RWPE2 (cell line): ENCODE measurements at places on chromosomes 12 and 14.
A peak's percentile ranks its signal among the peaks of the same experiment; 100 is the strongest.

- DNase-seq, result no peak
Measured at GRCh38 chr12:116142936-116143898, 134.3 kb downstream of the MED13L start.

DNA sequence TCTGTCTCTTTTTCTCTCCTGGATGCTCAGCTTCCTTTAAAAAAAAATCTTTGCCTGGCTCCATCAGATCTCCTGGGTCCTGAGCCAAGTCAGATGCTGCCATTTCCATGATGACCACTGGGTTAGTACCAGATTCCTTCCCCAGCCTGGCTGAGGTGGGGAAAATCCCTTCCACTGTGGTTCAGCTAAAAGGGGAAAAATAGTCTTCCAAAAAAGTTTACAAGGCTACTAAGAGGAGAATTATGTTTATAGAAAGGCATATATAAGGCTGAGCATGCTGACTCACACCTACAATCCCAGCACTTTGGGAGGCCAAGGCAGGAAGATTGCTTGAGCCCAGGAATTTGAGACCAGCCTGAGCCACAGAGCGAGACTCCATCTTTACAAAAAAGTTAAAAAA lies 28.4 kb upstream of the GAS2L3 start:
- DNase-seq, result no peak

GRCh38 chr12:95473231-95473883 lies 595 bp upstream of the METAP2 start:
- DNase-seq, result no peak

DNA sequence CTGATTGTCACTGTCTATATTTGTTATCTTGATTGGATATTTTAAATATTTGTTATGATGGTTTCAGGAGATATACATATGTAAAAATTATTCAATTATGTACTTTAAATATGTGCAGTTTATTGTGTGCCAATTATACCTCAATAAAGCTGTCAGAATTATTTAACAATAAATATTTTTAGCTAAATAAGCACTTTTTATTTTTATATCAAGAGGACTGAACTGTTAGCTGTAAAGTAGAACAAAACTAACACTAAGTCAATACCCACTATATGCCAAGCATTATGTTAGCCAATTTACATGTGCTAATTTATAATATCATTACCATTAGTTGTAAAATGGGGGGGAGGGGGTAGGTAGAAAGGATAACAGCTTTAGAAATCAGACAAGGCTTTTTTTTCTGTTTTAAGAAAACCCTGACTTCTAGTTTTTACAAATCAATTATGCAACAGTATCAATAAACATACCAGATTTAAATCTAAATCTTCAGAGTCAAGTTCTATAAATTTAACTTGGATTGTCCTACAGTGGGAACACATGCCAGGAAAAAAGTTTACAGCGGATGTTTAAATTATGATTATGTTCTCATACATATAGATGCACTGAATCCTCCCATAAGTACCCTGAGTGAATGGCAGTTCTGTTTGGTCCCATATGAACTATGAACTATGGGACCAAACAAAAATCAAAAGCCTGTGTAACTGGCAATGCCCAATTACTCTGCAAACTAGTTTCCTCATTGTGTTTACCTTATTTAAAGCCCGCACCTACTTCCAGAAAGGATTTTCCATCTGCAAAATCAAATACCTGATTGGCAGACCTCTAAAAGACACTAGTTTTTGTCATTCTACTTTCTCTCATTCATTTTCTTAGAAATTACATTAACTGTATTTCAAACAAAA lies 2.8 kb downstream of the RALGAPA1 start:
- no peak for DNase-seq

- DNase-seq, result no peak
Measured at GRCh38 chr12:110005319-110005973, 6.2 kb downstream of the ANKRD13A start.

GRCh38 chr14:31251028-31251958 lies 43.7 kb upstream of the HECTD1 start:
- DNase-seq, result no peak

GRCh38 chr12:3330976-3331510 lies 160.0 kb upstream of the PRMT8 start:
- DNase-seq, result no peak

DNA sequence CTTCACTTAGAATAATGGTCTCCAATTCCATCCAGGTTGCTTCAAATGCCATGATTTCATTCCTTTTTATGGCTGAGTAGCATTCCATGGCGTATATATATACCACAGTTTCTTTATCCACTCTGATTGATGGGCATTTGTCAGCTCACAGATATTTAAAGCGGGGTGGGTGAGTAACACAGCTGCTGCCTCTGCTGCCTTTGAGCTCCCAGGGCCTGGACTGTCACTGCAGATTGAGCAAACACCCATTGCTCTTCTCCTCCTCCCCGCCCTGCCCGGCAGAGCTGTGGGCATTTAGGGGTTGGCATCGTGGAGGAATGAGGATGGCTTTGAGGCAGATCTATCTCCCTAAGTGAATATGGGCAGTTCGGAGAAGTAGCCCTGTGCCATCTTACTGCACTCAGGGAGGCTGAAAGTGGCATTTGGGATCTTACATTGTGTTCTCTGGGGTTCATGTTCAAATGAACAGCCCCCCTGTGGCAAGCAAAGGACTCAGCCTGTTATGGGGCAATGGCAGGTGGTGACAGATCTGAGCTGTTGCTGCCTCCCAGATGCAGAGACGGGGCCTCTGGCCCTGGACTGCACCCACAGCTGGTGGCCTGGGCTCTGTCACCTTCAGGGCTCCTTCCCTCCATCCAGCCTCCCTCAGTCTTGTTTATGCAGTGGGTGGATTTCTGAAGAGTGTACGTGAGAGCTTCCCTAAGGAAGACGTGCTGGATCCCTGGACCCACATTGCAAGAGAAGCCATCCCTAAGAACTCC lies 4.9 kb downstream of the RFLNA start:
- DNase-seq, result peak; percentile 29

GRCh38 chr14:62123961-62124360 lies 361.7 kb downstream of the SNAPC1 start:
- no peak for DNase-seq

DNA sequence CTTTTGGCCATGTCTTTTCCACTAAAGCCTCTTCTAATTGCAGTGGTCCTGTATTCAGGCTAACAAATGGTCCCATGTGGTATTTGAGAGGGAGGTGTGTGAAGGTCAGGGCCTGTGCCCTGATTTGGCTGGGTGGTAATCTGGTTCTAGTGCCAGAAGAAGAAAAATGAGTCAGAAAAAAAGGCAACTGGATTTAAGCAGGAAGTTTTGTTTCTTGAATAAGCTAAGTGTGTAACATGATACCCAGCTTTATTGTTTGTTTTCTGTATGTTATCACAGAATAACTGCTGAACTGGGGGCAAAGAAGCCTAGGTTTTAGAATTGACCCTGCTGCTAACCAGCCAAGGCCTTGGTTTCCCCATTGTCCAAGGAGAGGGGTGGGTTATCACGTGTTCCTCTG lies 134.0 kb downstream of the ANO6 start:
- no peak for DNase-seq

- no peak for DNase-seq
Measured at GRCh38 chr12:55707219-55707671, 459 bp downstream of the ITGA7 start.

DNA sequence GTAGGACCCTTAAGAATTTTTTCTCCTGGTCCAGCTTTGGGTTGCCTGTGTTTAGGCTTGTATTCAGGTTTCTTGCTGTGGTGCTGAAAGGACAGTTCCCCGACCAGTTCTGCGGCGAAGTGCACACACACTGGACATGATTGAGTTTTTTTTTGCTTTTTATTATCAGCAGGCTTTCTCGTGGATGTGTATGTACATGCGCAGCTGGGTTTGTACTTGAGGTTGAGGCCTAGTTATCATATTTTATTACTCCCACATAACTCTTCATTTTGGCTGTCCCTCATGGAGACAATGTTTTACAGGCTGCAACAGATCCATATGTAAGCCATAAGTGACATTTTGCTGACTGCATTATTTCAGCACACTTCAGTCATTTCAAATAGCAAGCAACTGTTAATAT lies 2.5 kb downstream of the SCN8A start:
- no peak for DNase-seq

GRCh38 chr14:101733211-101733610 lies 28.3 kb upstream of the PPP2R5C start:
- DNase-seq, result no peak

DNA sequence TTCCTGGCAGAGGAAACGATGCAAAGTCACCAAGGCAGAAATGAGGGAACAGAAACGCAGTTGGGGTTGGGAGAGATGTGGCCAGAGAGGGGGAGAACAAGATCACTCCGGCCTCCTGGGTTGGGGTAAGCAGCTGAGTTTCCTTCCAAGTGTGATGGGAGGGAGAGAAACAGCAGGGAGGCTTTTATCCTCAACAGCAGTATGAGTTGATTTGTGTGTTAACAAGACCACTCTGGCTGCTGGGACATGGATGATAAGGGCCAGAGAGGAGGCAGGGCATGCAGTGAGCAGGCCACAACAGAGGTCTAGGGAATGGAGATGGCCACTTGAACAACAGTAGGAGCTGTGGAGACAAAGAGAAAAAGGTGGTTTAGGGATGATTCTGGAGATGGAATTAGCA lies 66.8 kb downstream of the GLRX5 start:
- no peak for DNase-seq

DNA sequence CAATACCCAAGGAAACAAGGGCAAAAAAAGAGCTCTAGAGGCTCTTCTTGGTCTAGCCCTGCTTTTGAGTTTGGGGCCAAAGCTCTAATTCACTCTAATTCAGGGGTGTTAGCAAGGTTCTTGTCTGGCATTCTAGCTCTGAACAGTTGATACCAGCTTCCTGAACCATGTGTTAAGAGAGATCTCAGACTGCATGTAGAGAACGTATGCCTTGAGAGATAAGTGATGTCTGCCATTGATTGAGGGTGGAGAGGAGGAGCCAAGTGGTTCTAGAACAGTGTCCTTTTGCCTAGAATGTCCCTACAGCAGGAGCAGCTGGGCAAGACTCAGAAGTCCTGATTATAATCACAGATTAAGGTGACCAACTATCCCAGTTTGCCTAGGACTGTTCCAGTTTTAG lies 18.2 kb upstream of the POC1B start:
- DNase-seq, result no peak

DNA sequence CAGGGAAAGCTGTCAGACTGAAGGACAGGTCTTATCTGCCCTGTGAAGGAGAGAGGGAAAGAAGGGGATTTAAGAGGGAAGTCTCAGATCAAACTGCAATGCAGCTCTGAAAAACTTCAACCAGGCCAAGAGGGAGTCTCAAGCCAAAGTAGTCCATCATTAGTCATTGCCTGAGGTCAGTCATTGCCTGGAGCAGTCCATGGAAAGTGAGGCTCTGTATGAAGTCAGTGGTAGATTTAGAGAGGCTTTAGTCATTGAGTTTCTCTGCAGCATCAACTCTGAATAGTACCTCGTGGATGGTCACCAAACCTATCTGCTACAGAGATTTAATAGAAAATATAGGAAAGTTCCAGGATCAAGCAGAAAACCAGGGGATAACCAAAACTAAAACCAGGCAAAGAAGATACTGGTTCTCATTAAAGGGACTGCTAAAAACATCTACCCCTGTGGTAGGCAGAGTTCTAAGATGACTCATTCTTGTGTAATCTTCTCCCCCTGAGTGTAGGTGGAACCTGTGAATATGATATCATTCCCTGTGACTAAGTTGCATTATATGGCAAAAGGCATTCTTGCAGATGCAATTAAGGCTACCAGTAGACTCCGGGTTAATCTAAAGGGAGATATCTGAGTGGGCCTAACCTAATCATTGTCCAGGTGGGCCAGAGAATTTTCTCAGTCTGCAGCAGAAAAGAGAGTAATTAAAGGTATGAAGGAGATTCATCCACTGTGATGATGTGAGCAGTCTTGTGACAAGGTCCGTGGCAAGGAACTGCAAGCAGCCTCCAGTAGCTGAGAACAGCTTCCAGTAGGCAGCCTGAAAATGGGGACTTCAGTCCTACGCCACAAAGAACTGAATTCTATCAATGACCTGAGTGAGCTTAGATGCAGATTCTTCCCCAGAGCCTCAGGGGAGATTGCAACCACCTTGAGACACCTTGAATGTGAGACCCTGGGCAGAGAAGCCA lies 123.1 kb downstream of the GALC start:
- DNase-seq, result no peak

GRCh38 chr12:5094986-5095385 lies 51.3 kb downstream of the KCNA5 start:
- no peak for DNase-seq

DNA sequence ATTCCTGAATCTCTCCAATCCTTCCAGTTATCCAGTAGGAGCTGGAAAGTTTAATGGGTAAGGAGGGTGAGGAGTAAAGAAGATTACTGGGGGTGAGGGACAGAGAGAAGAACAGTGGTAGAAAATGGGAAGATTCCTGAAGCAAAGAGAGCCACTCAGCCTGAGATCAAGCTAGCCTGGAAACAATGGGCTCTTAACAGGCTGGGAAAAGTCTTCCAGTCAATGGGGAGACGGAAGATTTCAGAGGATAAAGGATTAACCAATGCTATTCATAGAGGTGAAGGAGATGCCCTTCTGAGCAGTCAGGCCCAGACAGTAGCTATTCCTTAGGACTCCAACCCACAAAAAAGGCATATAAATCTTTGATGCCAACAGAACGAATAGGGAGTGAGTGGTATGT lies 14.8 kb downstream of the GDF11 start:
- no peak for DNase-seq

- no peak for DNase-seq
Measured at GRCh38 chr12:20731274-20731673, 36.1 kb downstream of the SLCO1C1 start.

GRCh38 chr12:112664569-112664968 lies 127.0 kb upstream of the RPH3A start:
- DNase-seq, result no peak

DNA sequence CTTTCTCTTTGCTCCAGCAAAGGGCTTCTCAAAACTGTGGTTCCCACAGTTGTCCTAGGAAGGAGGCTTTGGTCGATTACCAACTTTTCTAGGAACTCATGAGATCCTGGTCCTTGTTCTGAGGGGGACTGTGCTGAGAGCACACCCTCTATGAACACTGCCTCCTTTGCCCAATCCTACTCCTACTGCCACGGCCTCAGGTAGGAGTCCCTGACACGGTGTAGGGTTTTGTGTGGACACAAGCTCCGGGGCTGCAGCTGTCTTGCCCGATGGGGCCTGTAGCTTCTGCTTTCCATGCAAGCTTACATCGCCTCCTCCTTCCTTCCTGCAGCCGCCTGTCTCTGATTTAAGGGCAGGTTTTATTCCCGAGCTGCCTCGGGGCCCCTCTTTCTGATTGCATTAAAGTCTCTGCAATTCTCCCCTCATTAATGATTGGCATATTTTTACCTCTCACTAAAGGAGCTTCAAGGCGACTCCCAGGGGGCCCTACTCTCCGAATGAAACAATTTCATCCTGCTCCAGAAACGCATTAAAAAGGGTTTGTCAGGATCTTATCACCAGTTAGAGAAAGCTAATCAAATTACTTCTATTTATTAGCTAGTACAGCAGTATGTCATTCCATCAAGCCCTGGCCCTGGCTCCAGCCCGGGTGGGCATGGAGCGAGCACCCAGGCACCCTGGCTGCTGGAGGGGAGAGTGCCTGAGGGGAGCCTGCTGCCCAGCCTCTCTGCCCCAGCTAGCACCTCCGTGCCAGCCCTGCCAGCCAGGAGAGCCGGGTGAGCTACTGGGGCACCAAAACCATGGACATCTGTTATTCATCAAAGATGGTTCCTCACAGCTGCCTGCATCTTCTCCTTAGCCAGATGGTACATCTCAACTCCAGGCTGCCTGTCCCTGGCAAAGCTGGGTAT lies 38.0 kb upstream of the ESRRB start:
- DNase-seq, result no peak
